ENCODE measurements at places on chromosomes 5 and 9. TPM values are rescaled to one million over a fixed set of nuclear protein-coding genes. Genes with fewer than 3 reads are reported as not detected.

CAVIN4 gene
- total RNA-seq: 0.29 TPM

FOXE1 gene
- total RNA-seq: not detected

SHC3 gene
- not detected for total RNA-seq

IGIP gene
- total RNA-seq: 3.4 TPM

TMOD1 gene
- 1.0 TPM for total RNA-seq

S100Z gene
- 0.42 TPM for total RNA-seq

CDKN2AIPNL gene
- total RNA-seq: 28.0 TPM

DNA sequence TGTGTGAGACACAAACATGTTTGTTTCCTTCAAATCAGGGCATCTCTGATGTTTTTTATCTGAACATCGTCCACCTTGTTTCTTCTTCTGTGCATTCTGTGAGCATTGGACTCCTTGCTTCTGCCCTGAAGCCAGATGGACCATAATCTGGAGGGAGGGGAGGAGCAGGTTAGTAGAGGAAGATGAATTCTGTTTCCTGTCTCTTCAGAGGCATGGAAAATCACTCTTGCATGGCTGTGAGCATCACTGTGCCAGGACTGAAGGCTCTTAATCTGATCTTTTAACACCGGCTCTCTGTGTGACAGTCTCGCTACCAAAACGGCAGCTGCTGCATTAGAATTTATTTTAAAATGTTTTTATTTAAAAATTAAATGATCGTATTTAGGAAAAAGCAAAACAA is 43.3 kb downstream of the TLE4 start:
- DNase-seq: no peak

DNA sequence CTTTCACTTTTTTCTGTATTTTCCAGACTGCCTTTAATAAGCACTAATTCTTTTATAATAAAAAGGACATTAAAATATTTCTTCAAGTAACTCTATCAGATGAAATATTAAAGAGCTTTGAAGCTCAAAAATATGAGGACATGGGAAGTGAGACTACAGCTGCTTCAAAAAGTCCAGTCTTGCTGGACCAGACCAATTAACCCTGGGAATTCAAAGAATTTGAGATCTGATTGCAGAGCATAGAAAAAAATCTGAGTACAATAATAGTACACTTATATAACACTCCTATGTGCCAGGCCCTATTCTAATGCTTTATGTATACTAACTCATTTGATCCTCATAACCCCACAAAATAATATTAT is 9.8 kb downstream of the TMEM245 start:
- no peak for DNase-seq

DNA sequence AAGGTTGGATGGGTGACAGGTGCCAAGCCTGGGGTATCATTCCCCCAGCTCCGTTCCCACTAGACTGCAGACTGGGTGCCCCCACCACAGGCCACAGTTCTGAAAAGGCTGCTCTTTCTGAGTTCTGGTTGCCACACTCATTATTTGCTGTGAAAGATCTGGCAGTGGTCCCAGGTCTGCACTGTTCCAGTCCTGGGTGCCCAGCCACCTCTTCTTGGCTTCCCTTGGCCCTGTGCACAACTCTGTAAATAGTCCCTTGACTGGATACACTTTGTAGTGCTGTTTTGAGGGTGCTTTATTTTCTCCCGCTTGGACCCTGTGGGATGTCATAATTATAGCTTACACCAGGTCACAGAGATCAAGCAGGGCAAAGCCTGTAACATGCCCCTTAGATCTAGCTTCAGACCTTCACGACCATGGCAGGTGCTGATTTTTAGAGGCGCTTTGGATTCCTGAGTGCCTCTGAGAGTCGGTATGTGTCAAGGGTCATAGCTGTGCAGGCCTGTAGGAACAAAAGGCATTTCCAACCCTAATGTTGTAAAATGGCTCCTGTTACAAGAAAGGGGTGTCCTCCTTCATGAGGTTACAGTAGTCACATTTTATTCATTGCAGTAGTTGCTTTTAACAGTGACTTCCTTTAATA is 344.9 kb downstream of the ICE1 start:
- DNase-seq: no peak

GRCh38 chr5:93800988-93801811 is 59.8 kb upstream of the POU5F2 start:
- DNase-seq: no peak

DNA sequence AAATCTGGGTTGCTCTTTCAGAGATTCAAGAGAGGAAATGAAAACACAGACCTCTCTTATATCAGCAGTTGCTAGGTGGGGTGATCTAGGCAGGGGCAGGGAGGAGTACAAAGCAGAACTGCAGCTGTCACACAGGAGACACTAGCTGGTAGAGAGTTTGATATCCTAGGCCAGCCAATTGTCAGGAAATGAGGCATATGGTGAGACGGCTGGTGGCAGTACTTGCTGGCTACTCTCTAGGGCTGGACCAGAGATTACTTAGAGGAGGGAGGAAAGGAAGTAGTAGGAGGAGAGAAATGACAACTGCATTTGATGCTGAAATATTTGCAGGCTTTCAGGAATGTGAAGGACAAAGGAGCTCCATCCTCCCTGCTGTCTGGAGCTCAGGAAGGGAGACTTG is 113.8 kb downstream of the TRIM32 start:
- no peak for DNase-seq

- DNase-seq: no peak
These were observed 1.1 kb downstream of the NFIB start for GRCh38 chr9:14312719-14313377.

- no peak for DNase-seq
These were observed 16.0 kb downstream of the SERINC5 start for GRCh38 chr5:80239680-80240367.

GRCh38 chr5:161686881-161687280 is 1.4 kb downstream of the GABRA6 start:
- no peak for DNase-seq

DNA sequence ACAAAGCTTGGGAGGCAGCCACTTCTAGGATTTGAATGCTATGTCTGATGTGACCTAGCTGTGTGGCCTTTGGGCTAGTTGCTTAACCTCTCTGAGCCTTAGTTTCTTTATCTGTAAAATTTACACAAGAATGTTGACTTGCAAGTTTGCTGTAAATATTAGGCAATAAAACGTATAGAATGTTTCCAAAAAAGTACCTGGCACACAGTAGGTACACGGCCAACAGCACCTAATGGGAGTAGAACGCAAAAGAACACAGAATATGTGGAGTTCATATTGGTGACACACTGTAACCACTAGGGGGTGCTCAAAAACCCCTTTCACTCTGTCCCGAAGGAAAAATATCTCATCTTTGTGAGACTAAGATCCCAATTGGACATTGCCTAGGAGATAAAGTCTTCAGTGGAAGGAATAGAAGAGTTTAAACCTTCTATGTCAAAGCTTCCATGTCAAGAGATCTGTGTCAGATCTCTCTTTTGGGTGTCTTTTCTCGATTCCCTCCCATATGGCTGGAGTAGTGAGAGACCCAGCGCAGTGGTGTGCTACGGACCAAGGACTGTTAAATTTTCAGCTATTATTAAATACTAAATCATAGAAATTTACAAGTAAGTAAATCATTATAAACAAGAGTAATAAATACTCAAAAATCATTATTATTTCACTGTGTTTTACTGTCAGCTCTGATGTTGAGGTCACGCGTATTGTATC is 145.4 kb upstream of the RAD23B start:
- DNase-seq: no peak

DNA sequence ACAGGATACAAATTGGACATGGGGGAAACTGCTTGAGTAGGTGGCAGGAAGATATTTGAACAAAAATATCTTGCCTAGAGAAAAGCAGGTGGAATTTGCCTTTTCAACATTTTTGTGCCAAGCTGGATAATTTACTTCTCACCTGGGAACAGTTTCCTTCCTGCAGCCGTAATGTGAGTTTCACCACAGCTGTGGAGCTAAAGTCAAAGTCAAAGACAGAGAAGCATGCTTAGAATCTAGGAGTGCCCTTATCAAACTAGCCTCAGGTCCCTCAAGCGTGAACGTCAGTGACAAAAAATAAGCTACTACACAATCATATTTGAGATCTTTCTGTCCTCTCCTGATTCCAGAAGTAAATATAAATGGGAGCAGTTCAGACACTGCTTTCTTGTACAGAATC is 588.9 kb downstream of the MAT2B start:
- DNase-seq: no peak

DNA sequence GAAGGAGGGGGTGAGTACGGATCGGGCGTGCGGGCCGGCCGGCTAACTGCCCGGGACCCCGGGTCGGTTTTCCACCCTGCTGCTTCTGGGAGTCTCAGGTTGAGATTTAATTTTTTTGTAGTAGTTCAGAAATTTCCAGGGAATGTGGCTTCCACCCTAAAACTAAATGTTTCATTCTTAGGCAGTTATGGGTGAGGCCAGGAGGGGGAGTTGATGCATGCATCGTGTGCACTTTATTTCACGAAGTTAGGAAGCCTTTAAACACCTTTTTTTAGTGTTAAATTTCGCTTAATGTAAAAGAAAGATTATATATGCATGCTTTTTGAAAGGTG is 905 bp downstream of the CDK9 start:
- no peak for DNase-seq

DNA sequence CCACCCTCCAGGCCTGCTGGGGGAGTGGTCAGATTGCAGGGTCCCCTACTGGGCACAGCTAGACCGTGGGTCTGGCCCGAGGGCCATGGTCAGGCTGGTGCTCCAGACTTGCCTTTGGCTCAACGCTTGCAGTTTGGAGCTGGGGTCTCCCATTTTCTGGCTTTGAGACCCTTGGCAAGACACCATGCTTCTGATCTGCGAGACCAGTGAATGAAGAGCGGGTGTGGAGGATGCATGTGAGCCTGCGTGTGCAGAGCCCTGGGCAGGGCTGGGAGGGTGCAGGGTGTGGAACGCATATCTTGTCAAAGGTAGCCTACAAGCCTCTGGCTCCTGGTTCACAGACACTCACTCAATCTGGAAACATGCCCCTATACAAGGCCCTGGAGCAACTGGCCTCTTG is 6.1 kb upstream of the MRNIP start:
- no peak for DNase-seq

DNA sequence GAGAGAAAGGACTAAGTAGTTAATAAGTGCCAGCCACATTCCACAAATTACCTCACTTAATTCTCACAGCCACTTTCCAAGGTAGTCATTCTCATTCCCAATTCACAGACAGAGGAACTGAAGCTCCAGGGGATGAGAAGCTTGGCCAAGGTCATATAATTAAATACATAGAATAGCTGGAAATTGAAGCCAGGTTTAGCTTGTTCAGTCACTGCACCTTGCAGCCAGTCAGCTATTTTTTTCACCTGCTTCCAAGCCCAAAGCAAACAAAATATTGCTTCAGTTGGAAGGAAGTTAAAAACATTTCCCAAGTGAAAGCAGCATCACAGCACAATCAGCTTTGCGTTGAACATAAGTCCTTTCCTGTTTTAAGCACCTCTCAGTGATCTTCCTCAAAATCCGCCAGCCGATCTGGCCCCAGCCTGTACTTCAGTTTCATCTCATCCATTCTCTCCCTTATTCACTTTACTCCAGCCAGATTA is 4.8 kb downstream of the ALDH1A1 start:
- DNase-seq: no peak

GRCh38 chr5:1830571-1831228 is 29.5 kb downstream of the NDUFS6 start:
- no peak for DNase-seq

- no peak for DNase-seq
These were observed 350.2 kb downstream of the DTWD2 start for GRCh38 chr5:118637947-118638670.

DNA sequence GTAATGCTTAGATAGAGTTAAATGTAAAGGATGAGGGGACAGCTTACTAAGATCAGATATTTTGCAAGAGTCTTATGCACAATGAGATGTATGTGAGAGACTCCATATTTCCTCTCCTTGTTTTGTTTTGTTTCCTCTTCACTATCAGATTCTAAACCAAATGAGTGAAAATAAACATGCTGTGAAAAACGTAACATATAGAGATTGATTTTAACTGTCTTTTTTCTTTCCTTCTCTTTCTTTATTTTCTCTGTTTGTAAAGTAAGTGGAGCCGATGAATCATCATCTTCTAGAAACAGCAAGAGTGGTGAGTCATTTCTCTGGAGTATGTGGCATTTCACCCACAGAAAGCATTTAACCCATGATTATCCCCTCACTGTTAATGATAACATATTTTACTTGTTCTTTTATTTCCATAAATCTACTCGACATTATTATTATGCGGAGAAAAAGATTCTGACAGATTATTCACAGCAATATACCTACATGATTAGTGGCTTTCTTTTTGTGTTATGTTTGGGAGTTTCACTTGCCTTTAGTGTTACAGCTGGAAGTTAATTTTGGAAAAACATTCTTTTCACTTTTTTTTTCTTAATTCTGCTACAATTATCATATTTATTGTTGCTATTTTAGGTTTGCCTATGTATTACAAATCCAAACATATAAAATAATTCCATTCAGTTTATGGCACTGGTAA is 2.1 kb upstream of the ANXA1 start:
- peak; percentile 61 for DNase-seq

DNA sequence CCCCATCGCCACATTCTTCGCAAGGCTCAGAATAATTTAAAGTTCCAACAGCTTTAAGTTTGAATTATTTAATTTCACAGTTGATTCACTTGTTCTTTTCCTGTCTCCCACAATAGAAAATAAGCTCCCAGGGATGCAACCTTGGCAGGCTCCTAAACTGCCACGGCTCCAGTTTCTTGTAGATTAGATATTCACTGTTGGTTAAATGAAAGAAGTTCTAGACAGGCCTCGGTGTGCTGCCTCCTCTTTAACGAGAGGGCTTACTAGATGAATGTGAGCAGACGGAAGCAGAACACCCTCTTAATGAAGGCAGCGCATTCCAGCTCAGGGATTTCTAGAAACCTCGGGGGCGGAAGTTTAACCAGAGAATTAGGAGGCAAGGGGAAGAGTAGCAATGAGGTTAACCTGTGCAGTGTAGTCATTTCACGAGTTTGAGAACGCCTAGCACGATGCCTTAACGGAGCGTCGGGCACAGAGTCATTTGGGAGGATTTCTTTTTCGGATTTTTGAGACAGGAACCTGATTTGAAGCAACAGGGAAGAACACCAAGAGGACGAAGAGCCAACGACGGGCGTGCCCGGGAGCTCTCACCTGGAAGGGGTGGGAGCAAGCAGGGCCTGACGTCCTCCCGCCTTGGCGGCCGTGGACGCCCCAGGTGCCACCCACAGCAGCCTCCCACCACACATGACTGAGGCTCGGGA is 637 bp upstream of the SMC5 start:
- DNase-seq: no peak

- DNase-seq: no peak
These were observed 385.3 kb upstream of the WWC1 start for GRCh38 chr5:167905919-167906853.
